Activated CD4-positive, alpha-beta memory T cell treated with anti-CD3 and anti-CD28 coated beads, Interleukin-2, amount 10 ng/mL, durations not matched to agents 7 days and 5 days (primary cell): ENCODE measurements at places on chromosomes 3 and 15.

DNA sequence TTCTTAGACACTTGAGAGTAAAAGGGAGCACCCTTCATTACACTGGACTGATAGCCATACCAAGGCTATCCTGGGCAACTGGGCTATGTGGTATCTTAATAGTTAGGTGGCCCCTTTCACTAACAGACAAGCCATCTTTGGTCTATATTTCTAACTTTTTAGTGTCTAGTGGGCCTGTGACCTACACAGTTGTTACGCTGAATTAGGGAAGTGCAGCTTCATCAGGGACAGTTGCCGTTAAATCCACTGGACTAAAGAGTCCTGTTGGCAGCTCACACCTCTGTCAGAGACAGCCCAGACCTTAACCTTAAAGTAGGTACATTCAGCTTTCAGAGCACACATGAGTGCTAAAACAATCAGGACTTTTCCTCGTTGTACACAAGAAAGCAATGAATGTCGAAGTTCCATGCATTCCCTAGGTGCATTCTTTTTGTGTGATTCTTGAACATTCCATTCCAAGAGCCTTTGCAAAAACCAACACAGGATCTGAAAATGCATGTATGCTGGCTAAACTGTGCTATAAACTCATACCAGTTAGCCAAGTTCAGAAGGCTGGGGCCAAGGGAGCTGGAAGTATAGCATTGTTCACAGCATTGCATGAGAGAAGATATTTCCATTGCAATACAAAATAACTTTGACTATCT, 230.2 kb upstream of the EIF1B start:
- no peak for DNase-seq

DNA sequence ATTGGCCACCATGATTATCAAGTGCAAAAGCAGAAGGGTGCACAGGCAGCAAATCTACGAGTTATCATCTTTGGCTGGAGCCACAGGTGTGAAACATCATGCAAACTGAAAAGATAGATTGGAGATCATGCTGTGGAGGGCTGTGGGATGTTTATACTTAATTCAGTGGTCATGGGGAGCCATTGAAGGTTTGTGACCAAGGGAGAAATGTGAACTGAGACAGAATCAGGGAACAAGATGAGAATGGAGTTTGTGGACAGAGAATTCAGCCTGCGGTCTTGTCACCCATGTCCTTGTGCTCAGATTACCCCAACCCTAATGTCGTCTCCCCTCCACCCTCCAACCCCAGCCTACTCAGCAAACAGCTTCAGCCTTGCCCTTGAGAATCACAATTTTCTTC, 62.9 kb upstream of the ACAN start:
- DNase-seq, result no peak

DNA sequence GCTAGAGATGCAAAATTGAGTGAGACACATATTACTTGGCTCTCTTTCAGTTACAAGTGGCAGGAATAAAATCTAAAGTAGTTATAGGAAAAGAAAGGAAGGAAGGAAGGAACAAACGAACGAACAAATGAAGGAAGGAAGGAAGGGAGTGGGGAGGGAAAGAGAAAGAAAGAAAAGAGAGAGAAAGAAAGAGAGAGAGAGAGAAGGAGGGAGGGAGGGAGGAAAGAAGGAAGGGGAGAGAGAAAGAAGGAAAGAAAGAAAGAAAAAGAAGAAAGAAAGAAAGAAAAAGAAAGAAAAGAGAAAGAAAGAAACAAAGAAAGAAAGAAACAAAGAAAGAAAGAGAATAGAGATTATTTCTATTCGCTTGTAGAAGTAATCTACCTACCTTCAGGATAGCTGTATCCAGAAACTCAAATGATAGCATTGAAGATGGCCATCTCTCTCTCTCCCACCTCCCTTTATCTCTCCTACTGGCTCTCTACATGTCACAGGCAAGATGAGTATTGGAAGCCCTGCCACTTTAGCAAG, 229.7 kb upstream of the TLE3 start:
- DNase-seq, result no peak

GRCh38 chr3:168881804-168882203, 781.7 kb downstream of the MECOM start:
- no peak for DNase-seq

DNA sequence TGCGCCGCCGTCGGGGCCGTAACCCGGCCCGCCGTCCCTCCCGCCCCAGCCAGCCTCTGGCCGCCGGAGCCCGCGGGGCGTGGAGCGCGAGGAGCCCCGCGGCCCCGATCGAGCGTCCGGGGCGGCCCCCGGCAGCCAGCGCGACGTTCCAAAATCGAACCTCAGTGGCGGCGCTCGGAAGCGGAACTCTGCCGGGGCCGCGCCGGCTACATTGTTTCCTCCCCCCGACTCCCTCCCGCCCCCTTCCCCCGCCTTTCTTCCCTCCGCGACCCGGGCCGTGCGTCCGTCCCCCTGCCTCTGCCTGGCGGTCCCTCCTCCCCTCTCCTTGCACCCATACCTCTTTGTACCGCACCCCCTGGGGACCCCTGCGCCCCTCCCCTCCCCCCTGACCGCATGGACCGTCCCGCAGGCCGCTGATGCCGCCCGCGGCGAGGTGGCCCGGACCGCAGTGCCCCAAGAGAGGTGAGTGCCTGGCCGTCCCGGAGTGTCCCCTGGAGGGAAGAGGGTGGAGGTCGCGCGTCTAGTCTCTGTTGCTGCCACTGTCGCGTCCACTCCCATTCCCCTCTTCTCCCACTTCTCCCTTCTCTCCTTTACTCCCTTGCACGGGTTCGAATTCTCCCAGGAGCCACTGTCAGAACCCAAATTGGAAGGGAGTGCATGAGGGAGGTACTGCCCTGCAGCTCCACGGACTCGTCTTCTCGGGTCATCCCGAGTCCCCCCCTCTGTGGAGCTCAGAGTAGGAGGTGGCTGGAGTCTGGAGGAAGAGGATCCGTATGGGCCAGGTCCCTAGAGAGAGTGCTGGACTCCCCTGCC, 585 bp downstream of the CSK start:
- DNase-seq, result peak; percentile 74

DNA sequence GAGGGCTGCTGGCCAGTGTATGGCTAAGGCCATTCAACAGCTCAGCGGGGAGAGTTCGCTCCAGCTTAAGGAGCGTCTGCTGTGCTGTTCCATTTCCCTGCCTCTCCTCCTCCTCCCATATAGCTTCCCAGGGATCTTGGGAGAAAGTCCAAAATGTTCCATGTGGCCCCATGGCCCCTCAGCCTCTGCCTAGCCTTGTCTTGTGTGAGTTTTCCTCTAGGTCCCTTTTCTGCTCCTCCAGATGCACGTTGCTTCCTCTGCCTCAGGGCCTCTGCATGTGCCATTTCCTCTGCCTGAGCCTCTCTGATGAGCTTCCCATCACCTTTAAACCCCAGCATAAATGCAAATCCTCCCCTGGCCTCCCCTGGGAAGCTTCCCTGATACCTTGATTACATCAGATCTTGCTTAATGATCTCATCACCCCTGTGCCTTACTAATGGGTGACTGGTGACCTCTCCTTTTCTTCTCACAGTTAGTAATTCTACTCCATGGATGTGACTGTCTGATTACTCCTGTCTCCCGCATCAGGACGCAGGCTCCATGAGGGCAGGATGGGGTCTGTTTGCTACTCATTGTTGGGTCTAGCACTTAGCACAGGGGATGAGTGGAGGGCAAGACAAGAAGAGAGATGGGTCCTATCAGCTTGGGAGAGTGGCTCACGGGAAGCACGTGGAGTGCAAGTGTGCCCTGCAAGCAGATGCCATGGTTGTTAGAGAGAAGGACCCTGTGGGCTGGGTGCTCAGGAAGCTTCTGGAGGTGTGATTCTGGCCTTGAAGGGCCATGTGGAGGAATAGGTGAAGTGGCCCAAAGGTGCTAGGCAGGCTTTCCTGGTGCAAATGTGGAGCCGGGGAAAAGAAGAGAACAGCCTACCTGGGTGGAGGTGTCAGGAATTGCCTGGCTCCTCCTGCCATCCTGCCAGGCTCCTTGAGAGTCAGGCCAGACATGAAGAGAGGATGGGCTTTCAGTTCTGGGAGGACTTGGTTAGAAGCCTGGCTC, 23.8 kb downstream of the ITGA11 start:
- peak; percentile 3 for DNase-seq

DNA sequence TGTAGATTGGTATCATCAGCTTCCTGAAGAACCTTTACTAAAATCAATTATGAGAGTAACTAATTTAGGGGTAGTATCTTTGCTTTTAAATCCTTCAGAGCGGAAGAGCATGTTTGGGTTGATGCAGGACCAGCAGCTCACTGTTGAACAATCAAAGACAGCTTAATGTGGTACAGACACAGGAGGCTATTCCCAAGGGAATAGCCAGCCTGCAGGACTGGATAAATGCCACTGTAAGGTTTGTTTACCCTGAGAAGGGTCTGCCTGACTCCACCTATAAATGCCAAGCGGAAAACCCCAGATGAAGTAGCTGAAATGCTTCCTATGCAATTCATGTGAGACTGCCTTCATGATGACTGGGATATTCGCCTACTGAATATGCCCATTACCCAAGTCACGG, 16.0 kb upstream of the STAC start:
- DNase-seq, result no peak

GRCh38 chr3:52144034-52144795, 10.0 kb downstream of the POC1A start:
- peak; percentile 88 for DNase-seq

DNA sequence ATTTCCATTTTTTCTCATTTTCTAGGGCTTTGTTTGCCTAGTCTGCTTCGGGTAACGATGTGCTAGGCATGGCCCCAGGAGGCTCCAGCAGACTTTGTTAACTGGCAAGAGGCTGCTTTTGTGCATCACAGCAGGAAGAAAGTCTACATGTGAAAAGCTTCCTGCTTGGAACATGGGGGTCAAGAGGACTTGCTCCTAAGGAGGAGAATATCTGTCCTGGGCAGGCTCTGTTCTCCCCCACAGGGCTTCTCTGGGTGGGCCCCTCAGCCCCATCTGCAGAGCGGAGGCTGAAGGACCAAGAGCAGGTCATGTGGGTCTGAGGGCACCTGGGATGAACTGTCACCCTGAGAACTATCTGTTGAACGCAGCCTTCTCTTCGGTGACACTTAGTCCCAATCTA, 94.7 kb downstream of the CCNL1 start:
- DNase-seq, result no peak

- DNase-seq, result no peak
These were observed 18.3 kb upstream of the RFX7 start for GRCh38 chr15:56261854-56262509.

DNA sequence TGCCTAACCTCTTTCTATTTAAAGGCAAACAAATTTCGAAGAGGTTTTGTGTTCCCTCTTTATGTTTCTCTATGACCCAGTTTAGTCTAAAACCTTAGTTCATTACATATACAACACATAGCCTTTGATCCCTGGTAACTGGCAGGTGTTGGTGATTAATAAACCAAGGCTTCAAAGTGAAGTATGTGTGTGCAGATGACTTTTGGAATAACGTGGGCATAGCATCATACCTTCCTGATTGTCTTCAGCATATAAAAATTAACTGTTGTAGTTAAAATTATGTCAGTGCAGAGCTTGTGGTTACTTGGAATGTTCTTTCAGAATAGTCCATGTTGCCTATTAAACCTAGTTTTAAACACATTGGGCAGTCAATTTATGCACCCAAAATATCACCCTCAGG, 608.3 kb downstream of the ROBO2 start:
- DNase-seq, result no peak

DNA sequence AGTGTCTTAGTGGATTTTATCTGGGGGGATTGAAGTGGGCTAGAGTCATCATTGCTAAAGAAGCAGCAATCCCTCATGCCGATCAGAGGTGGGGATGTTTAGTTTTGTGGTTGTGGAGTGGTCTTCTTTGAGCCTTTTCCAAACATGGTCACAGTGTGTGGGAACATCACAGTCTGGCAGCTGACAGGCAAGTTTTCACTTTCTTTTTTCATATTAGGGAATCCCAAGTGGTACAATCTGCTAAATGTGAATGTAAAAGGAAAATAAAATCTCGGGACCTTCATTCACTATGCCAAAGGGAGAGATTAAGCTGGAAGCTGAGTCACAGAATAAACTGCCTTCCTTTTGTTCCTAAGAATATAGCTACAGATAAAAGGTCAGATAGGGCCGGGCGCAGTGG, 10.4 kb upstream of the CX3CR1 start:
- no peak for DNase-seq

DNA sequence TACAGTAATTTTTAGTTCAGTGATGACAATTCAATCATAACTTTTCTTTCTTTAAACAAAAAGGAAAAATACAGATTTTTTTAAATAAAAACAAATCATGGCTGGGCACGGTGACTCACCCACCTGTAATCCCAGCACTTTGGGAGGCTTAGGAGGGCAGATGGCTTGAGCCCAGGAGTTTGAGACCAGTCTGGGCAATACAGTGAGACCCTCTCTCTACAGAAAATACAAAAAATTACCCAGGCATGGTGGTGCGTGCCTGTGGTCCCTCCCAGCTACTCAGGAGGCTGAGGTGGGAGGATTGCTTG, 25.6 kb upstream of the ATG7 start:
- DNase-seq, result no peak

DNA sequence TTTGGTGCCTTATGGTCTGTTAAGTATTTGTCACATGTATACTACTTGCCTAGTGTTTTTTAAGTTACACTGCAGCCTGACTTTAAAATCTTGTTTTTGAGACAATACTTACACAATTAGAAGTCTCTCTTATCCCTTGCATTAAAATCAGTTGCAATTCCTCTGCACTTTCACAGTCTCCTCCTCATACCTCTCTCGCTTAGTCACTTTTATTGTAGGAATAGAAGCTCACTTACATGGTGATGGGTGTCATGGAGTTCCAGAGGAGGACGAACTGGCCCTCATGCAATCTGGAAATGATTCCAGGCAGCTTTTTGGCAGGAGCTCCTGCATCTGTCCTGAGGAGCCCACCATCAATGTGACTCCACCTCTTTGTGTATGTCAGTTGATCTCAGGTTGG, 238.4 kb upstream of the TBC1D5 start:
- DNase-seq, result no peak

DNA sequence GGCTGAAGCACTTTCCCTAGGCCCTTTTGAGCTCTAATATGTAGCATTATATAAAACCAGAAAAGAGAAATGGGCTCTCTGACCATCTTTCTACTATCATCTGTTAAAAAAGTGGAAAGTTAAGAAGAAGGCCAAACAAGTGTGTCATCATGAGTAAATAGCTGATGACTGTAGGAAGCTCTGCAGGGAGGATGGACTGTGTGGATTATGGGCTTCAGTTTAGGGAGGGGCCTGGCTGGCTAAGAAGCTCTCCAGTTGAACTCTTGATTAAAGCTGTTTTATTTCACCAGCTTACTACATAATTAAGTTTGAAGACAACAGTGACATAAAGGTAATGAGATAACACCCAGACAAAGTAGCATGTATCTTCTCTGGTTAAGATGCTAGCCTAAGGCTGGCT, 30.6 kb downstream of the INTS14 start:
- no peak for DNase-seq

- no peak for DNase-seq
These were observed 40.3 kb upstream of the ZPLD1 start for GRCh38 chr3:102394517-102394916.

- DNase-seq, result no peak
These were observed 659 bp downstream of the GADL1 start for GRCh38 chr3:30893678-30894325.

DNA sequence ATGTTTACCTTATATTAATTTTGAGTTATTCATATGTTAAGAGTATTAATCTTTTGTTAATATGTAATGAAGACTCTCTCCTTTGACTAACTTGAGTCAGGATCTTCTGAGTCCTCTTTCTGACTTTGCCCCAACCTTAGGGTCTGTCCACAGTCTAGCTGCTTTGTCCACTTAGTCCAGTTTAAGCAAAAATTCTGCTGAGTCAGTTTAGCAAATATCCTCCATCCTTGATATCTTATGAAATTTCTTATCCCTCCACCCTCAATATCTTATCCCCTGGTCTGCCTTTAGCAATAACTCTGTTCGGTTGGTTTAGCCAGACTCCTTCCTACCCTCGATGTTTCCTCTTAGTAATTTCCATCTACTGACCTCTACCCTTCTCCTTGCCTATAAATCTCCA, 91.7 kb downstream of the DIPK2A start:
- no peak for DNase-seq
